ENCODE measurements at places on chromosomes 3 and 15.

DNA sequence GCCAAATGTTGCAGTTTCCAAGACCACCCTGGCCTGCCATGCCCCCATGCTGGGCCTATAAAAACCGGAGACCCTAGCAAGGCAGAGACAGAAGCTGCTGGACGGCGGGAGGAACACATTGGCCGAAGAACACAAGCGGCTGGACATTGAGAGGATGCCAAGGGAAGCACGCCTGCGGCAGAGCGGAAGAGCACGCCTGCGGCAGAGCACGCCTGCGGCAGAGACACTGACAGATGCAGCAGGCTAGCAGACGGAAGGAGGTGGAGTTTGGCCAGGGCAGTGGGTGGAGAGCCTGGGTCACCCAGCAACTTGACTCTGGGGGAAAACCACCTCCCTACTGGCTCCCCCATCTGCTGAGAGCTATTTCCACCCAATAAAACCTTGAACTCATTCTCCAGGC lies 322.3 kb upstream of the TBL1XR1 start:
- DNase-seq: no peak

DNA sequence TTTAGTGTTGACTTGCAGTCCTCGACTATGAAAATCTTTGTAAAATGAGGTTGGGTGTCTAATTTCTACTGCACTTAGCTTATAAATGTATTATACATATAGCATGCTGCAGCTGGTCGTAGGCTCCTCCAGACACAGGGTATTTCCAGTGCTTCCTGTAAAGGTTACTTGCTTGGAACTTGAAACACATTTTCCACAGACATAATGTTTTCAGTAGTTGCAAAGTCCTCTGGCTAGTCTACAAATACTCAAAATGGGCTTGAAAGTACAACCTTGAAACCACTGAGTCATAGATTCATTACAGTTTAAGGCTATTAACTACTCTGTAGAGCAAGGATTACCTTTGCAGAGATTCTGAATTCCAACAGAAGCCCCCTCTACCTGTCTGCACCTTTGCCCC lies 464.1 kb downstream of the RAP2B start:
- no peak for DNase-seq

DNA sequence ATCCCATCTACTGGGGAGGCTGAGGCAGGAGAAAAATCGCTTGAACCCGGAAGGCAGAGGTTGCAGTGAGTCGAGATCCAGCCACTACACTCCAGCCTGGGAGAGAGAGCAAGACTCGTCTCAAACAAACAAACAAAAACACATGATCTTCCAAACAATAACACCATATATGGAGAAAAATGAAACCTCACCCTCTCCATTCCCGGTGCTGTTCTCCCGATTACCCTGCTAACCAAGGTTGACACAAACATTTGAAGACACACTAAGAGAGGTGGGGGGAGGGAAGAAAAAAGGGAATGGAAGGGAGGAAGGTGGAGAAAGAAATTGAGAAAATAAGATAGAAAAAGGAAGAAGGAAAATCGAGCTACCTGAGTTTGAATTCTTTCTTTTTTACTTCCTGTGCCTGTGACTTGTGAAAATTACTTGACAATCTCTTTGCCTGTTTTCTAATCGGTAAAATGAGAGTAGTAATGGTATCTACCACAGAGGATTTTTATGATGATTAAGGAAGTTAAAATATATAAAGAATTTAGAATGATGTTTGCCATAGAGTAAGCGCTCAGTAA lies 1.1 kb upstream of the PLSCR2 start:
- DNase-seq: no peak

DNA sequence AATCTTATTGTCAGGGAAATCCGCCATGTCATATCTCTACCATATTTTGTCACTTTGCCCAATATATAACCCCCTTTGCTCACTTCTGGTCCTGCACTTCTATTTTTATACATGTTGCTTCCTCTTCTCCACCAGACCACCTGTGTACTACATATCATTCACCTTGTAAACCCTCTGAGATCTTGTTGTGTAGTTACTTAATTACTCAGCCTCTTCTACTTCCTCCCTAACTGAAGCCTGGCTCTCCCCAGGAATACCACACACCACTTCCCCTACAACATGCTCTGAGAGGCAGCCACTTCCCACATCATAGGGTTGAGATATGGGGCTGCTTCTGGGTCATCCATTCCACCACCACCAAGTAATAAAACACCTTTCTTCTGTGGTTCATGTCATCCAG lies 10.0 kb downstream of the HEXA start:
- DNase-seq: no peak

- DNase-seq: no peak
These were observed 316.6 kb upstream of the TGFBR2 start for GRCh38 chr3:30289766-30290165.

DNA sequence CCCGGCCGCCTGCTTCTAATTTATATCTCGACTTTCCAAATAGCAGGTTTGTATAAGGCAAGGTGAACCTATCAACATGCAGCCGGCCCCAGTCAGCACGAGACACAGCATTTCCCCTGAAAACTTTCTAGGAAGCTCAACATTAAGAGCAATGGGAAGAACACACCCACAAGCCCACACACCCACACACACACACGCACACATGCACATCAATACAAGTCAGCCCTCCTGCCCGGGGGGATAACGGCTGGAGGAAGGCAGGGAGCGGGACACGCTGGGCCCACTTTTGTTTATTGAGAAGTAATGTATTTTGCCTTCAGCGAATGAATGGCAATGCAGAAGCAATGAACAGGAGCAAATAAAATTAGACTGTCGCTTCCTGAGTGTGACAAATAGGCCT lies 83.5 kb downstream of the PCSK6 start:
- no peak for DNase-seq

DNA sequence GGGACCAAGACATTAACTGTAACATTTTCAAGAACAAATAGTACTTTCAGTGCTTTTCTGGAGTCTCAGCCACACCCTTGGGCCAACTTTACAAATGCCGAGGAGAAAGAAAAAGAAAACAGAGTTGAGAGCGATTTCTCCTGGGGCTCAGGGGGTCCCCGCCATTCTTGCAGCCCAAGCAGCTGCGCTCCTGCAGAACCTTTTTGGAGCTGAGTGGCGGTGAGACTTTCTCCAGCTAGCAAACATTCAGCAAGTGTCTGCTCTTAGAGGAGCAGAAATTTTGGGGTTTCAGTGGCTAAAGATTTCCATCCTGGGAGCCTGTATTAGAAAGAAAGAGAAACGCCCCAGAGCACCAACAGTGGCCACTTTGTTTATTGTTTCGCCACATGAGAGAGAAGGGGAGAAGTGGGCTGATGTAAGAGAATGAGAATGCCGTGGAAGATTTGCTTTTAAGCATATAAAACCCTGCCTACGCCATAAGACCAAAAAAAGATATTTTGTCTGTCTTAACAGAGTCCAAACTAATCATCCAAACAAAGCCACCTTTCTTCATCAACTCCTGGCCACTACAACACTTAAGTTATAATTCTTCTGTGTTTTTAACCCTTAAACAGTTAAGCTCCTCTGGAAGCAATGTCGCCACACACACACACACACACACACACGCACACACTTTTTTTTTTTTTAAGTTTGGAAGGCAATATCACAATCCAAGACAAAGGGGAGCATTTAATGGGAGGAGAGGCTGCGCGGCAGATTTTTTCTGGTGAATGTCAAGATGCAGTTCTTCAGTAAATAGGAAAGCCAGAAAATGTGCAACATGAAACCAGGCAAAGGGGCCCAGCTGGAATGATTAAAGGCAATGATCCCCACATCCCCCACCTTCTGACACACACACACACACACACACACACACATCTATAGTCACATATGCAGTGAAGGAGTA lies 19.2 kb downstream of the EID1 start:
- DNase-seq: no peak

DNA sequence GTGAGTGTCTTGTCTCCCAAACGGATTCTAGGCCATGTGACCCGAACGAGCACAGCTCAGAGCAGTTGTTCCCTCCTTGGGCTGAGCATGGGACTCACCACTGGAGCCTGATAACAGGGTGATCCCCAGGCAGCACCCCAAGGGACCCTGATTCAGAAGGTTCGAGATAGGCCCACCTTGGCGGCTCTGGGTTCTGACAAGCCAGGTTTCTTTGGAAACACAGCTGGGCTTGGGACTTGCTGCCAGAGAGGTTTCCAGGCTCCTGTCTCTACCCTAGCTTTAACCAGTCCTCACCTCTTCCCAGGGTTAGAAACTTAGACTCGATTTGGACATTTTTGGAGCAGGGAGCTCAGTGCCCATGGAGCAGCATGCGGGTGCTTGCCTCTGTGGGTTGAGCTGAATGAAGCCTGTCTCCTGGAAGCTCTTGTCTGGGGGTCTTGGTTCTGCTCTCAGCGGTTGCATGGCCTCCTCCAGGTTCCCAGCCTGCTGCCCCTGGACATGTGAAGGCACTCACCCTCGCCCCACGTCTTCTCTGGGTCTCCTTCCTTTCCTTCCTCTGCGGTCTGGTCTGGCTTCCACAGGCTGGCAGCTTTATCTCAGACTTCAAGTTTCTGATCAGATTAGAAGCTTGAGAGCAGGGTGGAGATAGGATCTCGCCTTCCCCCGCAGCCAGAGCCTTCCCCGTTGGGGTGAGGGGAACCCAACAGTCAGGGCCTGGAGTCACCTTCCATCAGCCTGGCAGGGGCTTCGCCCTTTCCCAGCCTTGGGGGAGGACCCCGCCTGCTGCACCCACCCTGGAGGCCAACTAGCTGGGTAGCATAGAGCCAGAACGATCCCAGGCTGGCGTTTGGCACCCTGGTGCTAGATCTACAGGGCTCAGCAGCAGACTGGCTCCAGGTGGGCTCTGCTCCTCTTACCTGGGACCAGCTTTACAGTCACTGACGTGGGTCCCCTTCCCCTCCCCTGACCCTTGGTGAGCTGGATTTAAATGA lies 21.0 kb downstream of the PAQR5 start:
- no peak for DNase-seq

- DNase-seq: no peak
These were observed 83.9 kb upstream of the DCBLD2 start for GRCh38 chr3:98985431-98985830.

Measured in stimulated activated CD4-positive, alpha-beta T cell treated with anti-CD3 and anti-CD28 coated beads, Interleukin-12 subunit alpha, Interleukin-12 subunit beta, amount 100 ng/mL, for 24 hours (primary cell).